HFF-Myc (cell line): ENCODE measurements at places on chromosomes 2 and 18.
A peak's percentile ranks its signal among the peaks of the same experiment; 100 is the strongest.

DNA sequence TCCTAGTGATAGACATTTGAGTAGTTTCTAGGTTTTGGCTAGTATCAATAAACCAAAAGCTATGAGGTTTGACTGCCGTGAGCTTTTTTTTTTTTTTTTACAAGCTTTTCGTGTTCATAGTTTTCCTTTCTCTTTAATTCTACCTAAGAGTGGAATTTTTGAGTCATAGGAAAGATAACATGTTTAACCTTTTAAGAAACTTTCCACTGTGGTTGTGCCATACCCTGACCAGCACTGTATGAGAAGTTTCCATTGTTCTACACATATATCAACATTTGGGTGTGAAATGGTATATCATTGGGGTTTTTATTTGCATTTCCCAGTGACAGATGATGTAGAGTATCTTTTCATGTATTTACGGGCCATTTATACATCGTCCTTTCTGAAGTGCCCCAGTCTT, 31.7 kb downstream of the UBE2F start:
- DNase-seq = no peak

- no peak for DNase-seq
These were observed 95.4 kb downstream of the HNMT start for GRCh38 chr2:138059487-138060300.

GRCh38 chr2:237304763-237305514, 109.0 kb downstream of the COL6A3 start:
- DNase-seq = no peak

GRCh38 chr2:197628043-197628500, 47.3 kb downstream of the RFTN2 start:
- DNase-seq = no peak

- DNase-seq = no peak
These were observed 109.7 kb upstream of the DDX18 start for GRCh38 chr2:117704818-117705217.

GRCh38 chr18:79581911-79582310, 97.7 kb upstream of the CTDP1 start:
- DNase-seq = no peak

- no peak for DNase-seq
These were observed 100.0 kb downstream of the ABCA12 start for GRCh38 chr2:215038421-215038820.

DNA sequence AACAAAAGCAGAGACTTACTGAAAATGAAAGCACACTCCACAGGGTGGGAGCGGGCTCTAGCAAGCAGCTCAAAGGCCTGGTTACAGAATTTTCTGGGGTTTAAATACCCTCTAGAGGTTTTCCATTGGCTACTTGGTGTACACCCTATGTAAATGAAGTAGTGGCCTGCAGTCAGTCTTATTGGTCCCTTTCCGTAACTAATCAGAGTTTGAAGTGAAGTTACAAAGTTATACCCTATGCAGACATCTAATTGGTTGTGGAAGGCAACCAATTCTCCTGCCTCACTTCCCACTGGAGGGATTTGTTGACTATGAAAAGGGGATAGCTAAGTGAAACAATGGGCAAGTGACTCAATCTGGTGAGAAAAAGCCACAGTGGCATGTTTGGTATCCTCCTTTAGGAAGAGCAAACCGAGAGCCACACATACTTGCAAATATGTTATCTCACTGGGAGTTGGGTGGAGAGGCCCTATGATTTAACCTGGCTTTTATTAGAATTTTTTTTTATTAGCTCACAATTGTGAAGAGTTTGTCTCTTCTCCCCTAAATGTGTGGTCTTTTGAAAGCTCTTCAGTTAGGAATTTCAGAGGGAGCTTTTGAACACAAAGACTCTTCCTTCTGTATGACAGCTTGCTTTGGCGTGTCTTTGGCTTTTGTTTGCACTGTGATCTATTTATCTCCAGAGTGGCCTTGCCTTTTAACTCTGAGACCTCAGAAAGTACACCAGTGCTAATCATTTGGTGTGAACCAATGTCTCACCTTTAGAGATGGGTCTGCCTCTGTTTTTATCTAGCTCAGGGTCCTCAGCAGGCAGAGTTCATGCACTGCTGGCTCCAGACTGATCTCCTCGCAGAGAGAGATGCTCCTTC, 69.6 kb downstream of the MAP4K4 start:
- peak; percentile 62 for DNase-seq

GRCh38 chr2:150188177-150188576, 299.3 kb downstream of the RND3 start:
- no peak for DNase-seq

GRCh38 chr2:11710210-11710609, 36.2 kb upstream of the LPIN1 start:
- peak; percentile 21 for DNase-seq

DNA sequence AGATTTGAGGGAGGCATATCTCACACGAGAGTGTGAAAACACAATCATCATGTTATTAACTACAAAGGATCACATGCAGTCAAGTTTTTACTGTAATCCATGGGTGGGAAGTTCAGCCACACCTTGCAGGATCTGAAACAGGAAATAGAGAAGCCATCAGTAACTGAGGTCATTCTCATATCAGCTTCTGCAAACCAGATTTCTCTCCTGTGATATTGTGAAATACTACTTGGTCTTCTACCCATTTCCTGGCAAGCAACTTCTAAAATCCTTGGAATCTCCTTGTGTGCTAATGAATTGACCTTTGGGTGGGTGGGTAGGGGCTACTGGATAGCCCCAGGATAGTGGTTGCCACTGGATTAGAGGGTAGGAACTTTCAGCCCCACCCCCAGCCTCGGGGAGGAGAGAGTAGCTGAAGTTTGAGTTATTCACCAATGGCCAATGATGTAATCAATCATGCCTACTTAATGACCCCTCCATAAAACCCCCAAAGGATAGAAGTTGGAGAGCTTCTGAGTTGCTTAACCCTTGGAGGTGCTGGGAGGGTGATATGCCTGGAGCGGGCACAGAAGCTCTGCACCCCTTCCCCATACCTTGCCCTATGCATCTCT, 25.6 kb upstream of the TGIF1 start:
- DNase-seq = no peak

DNA sequence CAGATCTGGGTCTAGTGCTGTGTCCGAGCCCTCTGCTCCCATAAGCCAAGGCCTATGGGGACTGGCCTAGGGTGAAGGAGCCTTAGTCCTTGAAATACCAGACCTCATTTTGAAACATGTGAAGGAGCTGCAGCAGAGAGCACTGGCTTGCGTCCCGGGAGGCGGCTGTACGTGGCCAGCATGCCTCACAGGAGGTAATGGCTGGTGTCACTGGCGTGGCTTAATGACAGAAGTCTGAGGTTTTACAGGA, 72.7 kb upstream of the OTOS start:
- DNase-seq = no peak

DNA sequence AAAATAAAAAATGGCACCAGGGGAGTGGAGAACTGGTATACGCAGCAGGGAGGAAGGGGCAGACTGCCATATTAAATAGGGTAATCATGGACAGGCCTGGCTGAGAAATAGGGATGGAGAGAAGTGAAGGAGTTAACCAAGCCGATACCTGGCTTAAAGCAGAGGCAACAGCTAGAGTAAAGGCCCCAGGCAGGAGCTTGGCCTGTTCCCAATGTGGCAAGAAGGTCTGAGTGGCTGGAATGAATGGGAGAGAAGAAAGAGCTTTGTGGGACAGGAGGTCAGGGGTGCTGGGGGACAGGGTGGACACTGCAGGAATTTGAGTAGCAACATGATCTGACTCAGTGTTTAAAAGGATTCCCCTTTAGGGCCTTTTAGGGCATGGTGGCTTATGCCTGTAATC, 15.9 kb upstream of the AGFG1 start:
- no peak for DNase-seq

DNA sequence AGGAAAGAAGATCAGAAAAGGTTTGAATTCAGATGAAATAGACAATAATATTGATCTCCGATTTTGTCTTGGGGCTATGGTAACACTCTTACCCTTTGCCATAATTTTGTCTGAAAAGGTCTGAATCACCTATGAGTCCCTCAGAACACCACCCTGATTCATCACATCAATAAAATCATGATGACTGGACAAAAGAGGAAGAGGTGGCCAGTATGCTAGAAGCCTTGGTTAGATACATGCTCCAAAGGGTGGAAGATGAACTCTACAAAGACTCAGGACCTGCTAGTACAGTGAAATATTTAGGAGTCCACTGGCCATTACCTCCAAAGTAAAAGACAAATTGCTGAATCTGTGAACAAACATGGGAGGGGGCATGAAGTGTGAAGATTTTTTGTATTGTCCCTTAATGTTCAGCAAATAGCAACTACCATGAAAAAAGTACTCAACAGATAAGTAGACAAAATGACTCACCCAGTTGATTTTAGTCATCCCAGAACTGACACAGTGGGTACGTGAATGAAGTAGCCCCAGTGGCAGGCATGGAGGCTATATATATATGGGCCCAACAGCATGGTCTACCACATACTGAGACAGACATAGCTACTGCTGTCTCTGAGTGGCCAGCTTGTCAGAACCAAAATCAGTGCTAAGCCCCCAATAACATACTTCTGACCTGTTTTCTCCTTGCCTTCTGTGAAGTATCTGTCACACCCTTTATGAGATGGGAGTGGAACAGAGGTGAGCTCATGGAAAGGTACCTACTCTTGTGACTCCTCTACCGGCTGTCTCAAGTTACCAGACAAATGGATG, 36.5 kb upstream of the GLS start:
- DNase-seq = no peak

DNA sequence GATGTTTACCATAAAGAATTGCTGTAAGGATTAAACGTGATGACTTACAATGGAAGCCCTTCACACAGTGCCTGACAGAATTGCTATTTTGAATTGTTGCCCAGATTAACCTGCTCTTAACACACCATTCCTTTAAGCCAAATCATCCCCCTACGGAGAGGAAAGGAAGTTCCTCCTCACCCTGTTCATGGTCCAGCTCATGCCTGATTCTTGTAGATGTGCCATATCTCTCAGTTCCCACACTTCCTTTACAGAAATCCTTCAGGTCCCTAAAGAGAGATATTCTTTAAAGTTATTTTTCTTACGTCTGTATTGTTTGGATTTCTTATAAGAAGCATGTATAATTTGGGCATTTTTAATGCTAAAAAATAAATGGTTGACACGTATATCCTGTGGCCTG, 127.5 kb upstream of the DAPL1 start:
- DNase-seq = no peak

DNA sequence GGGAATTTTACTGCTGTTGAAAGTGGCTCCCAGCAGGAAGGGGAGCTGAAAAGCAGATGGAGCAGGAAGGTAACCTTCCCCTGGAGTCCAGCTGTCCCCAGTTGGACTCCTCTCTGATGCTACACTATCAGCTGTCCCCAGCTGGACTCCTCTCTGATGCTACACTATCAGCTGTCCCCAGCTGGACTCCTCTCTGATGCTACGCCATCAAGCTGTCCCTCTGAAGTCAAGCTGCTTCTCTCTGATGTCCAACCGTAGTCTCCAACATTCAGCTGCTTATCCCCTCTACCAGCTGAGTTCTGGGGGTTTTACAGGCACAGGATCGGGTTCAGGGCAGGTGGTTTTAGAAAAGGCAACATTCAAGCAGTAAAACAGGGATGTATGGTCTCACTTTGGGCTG, 19.8 kb upstream of the SUCLG1 start:
- no peak for DNase-seq

GRCh38 chr2:60047347-60047746, 506.1 kb downstream of the BCL11A start:
- DNase-seq = no peak

DNA sequence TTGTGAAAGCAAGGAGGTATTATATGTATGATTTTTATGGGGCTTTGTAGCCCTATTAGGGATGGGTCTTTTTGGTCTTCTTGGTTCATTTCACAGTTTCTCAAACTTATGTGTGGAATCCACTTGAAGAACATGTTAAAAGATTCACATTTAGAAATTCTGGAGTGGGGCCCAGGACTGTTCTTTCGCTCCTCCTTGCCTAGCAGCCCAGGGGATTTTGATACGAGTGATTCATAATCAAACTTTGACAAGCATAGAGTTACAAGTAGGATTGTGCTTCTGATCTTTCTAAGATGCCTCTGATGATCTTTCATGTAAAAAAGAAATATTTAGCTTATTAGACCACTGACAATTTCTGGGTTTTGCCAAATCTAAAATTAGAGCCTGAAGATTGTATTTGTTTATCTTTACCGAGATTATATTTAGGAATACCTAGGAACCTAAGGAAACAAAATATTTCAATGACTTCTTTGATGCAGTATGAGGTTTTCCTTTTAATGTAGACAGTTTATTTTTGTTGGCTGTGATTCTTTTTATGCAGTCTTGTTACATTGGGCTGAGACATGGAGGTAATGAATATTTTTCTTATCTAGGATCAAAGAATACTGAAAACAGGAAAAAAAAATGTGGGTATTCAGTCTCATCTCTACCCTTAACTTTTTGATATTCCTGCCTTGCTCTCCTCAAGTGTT, 324.0 kb downstream of the PARD3B start:
- no peak for DNase-seq

DNA sequence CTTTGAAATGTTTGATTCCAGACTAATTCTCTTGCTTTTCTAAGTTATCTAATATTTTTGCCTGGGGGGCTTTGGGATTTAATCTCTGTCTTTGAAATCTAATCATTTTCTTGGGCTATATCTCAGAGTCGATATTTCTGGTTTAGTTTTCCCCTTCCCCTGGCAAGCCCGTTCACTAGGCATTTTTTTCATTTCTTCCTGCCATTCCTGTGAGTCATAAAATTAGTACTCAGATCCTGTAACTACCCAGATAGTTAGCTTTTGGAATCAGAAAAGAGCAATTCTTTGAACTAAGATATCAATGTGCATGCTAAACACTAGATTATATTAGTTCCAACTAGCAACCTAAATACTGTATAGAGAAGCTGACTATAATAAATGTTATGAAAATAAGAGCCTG, 29.4 kb upstream of the RNF149 start:
- no peak for DNase-seq

- peak; percentile 72 for DNase-seq
These were observed 33.6 kb downstream of the KIDINS220 start for GRCh38 chr2:8803658-8804379.

- no peak for DNase-seq
These were observed 98.3 kb upstream of the OTOS start for GRCh38 chr2:240238786-240239185.

- DNase-seq = no peak
These were observed 10.5 kb upstream of the DSG2 start for GRCh38 chr18:31487246-31488015.

- no peak for DNase-seq
These were observed 111.1 kb upstream of the CAB39 start for GRCh38 chr2:230601510-230601909.

GRCh38 chr18:51097021-51097822, 67.2 kb downstream of the SMAD4 start:
- DNase-seq = no peak

DNA sequence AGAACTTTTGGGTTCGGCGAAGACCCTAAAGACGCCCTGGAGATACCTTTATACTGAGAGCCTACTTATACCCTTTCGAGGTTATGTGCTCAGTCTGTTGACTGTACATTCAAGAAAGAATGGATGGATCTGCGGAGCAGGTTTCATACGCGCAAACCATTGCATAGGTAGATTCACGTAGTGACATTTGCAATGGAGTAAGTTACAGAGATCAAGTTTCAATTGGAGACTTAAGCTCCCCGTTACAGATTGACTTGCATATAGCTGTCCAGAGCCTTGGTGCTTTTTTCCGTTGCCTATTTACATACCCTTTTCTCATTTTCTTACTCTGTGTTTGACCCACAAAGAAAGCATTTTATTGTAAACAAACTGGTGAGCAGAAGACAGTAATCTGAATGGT, 923 bp downstream of the PSMD1 start:
- DNase-seq = no peak
